Bronchial smooth muscle cell (primary cell): ENCODE measurements at places on chromosomes 16 and 17. TPM values are rescaled to one million over a fixed set of nuclear protein-coding genes. Genes with fewer than 3 reads are reported as not detected.

The HCRT gene
- not detected in 2 replicates for total RNA-seq

The TBC1D3C gene
- total RNA-seq, result 1.5 TPM in 1 of 2 replicates, not detected in the other

The SLC5A11 gene
- total RNA-seq, result not detected in 2 replicates

The RAMP2 gene
- total RNA-seq, result 0.17 TPM in 1 of 2 replicates, not detected in the other

The ARSG gene
- 1.2 and 1.9 TPM in 2 replicates for total RNA-seq

The KRTAP4-5 gene
- total RNA-seq, result not detected in 2 replicates

The METTL16 gene
- 8.6 and 10.4 TPM in 2 replicates for total RNA-seq

The SPATA22 gene
- total RNA-seq, result not detected in 2 replicates

The KRT36 gene
- total RNA-seq, result not detected in 2 replicates

The MLX gene
- total RNA-seq, result 30.1 and 31.0 TPM in 2 replicates

The MILR1 gene
- 3.0 and 7.9 TPM in 2 replicates for total RNA-seq

The APOBR gene
- not detected in 2 replicates for total RNA-seq

The SECTM1 gene
- 20.2 and 38.8 TPM in 2 replicates for total RNA-seq

The SEPTIN12 gene
- not detected in 2 replicates for total RNA-seq

The TXNDC17 gene
- total RNA-seq, result 118 and 120 TPM in 2 replicates

The NT5C gene
- 16.4 and 35.6 TPM in 2 replicates for total RNA-seq

The CCL14 gene
- total RNA-seq, result not detected in 2 replicates

The ZFP3 gene
- total RNA-seq, result 0.69 and 1.3 TPM in 2 replicates

The NPIPA3 gene
- 0.47 and 1.6 TPM in 2 replicates for total RNA-seq

The TP53TG3B gene
- not detected in 2 replicates for total RNA-seq

The BCL6B gene
- under 0.01 and 0.16 TPM in 2 replicates for total RNA-seq

The CCT6B gene
- total RNA-seq, result 1.5 and 4.1 TPM in 2 replicates

The TBC1D3E gene
- total RNA-seq, result not detected in 2 replicates

The NIP7 gene
- 13.6 and 17.8 TPM in 2 replicates for total RNA-seq

The KRT32 gene
- total RNA-seq, result 0.16 TPM in 1 of 2 replicates, not detected in the other

The TRPV2 gene
- total RNA-seq, result 63.0 and 71.9 TPM in 2 replicates

The HLF gene
- total RNA-seq, result 0.09 and 0.32 TPM in 2 replicates

The PRAC1 gene
- not detected in 2 replicates for total RNA-seq

The ICAM2 gene
- 0.26 and 0.32 TPM in 2 replicates for total RNA-seq

The KRTAP2-3 gene
- total RNA-seq, result not detected in 2 replicates

The SLC16A6 gene
- 0.09 and 0.32 TPM in 2 replicates for total RNA-seq

The NATD1 gene
- total RNA-seq, result 2.4 and 2.5 TPM in 2 replicates
